ENCODE measurements at places on chromosomes 2 and 18.

GRCh38 chr18:66641056-66641455 is 37.2 kb upstream of the CDH19 start:
- DNase-seq, result no peak

GRCh38 chr2:47640356-47640755 is 142.6 kb upstream of the MSH6 start:
- DNase-seq, result no peak

DNA sequence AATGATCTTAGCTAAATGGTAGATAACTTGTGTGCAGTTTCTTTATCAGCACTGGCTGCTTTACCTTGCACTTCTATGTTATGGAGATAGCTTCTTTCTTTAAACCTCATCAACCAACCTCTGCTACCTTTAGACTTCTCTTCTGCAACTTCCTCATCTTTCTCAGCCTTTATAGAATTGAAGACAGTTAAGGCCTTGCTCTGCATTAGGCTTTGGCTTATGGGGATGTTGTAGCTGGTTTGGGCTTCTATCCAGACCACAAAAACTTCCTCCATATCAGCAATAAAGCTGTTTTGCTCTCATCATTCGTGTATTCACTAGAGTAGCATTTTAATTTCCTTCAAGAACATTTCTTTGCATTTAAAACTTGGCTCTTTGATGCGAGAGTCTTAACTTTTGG is 123.7 kb downstream of the PIK3C3 start:
- no peak for DNase-seq

DNA sequence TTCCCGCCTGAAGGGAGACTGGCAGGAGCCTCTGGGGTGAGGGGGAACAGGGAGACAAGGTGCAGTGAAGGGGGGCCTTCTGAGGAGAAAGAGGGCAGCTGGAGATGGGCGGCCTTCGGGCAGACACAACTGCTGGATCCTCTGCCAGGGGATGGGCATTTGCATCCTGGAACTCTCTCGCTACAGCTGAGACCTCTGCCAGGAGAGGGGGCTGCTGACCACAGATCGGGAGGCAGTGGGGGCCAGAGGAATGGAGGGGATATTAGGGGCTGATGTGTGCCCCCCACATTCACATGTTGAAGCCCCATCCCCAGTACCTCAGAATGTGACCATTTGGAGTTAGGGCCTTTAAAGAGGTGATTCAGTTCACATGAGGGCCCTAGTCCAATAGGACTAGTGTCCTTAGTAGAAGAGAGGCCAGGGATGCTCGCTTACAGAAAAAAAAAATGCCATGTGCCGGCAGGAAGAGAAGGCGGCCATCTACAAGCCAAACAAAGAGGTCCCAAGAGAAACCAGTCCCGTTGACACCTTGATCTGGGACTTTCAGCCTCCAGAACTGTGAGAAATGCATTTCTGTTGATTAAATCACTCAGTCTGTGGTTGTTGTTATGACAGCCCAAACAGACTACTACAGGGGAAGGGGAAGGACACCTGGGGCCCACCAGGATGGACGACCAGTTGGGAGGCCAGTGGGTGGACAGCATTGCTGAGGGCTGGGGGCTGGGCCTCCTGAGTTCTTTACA is 50.0 kb downstream of the TRABD2A start:
- DNase-seq, result no peak

- peak; percentile 49 for DNase-seq
These were observed 43.5 kb downstream of the FBLN7 start for GRCh38 chr2:112181571-112182290.

GRCh38 chr2:102010902-102011301 is 19.1 kb downstream of the IL1R2 start:
- no peak for DNase-seq

GRCh38 chr2:179837408-179837807 is 24.0 kb downstream of the ZNF385B start:
- no peak for DNase-seq

- DNase-seq, result no peak
These were observed 358.1 kb upstream of the SYT4 start for GRCh38 chr18:43635397-43635796.

DNA sequence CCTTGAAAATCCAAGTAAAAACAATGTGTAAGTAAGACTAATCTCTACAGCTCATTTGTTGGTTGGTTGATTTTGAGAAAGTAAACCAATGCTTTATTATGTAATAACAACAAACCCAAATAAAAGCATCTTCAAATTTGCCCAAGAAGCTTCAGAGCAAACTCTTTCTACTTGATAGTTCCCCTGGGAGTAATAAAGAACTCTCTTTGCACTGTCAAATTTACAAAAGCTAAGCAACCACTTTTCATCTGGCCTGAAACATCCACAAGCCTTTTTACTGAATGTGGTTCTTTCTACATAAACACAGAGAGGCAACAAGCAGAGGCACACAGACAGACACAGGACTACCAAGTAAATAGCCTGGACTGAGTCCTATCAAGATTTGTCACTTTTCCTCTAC is 28.8 kb upstream of the CACNB4 start:
- no peak for DNase-seq

DNA sequence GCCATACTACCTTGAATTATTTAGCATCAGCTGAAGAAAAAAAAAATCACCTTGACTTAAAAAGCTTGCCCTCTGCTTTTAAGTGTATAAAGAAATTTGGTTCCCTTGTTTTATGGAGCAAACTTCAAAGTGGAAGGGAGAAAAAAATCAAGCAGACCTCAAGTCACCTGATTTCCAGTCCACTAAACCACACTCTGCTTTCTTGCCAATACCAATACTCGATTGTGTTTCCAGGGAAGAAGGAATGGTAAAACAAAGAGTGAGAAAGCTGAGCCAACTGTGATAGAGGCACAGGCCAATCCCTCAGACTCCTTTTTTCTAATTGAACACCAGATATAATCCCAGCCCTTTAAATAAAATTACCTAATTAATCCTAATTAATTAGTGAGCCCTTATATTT is 587.3 kb downstream of the ARHGAP15 start:
- DNase-seq, result no peak

GRCh38 chr2:146837857-146838256 is 1007.0 kb upstream of the ACVR2A start:
- DNase-seq, result no peak

DNA sequence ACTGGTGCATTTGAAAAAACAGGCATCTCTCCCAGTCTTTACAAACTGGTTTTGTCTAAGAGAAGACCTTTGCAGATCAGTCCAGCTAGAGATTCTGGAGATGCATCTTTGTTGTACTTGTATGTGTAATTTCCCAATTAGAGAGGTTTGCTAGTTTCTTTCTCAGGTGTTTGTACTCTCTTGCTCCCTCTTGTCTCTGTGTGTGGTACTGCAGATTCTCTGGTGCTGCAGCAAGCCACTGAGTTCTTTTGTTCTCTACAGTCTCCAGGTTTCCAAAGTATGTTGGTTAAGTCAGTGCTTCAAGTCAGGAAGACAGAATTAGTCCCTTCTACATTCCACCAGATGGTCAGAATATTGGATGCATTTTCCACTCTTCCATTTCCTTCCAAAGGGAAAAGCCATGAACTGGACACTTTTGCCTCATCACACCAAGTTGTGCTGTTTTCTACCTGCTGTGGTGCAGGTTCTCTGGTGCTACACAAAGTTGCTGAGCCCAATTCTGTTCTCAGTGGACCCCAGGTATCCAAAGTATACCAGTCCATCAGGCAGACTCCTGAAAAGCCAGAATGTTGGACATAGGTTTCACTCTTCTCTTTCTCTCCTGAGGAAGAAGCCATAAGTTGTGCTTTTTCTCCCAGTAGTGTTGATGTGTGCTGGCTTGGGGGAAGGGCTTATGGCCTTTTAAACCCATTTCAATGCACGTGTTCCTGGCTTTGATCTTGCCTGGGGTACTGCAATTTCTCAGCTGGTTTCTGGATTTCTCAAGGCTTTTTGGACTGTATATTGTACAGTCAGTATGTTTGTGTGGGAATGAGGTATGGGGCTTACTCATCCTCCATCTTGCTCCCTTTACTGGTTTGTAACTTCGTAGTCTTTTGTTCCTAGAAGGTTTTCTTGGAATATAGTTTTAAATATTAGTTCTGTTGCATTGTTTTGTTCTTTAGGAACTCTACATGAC is 29.8 kb downstream of the EPC2 start:
- peak; percentile 63 for DNase-seq

DNA sequence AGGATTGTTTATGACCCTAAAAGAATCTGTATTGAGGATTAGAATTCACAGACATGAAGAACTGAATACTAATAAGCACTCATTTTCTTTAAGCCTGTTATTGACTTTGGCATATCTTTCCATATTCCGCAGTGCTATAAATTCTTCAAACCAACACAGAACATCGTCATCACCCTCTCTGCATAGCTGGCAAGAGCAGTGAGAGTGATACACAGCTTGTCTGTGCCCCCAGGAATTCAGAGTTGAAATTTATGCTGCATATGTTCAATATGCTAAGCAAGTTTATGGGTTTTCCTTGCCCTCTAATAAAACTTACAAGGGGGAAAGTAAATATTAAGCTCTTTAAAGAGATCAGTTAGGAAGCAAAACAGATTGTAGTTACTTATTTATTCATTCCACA is 32.7 kb downstream of the CTLA4 start:
- DNase-seq, result no peak

- DNase-seq, result no peak
These were observed 156.1 kb upstream of the SRD5A2 start for GRCh38 chr2:31736695-31737454.

- DNase-seq, result no peak
These were observed 5.3 kb upstream of the DLX1 start for GRCh38 chr2:172079838-172080640.

- no peak for DNase-seq
These were observed 230.4 kb downstream of the KLHL29 start for GRCh38 chr2:23615216-23616020.

DNA sequence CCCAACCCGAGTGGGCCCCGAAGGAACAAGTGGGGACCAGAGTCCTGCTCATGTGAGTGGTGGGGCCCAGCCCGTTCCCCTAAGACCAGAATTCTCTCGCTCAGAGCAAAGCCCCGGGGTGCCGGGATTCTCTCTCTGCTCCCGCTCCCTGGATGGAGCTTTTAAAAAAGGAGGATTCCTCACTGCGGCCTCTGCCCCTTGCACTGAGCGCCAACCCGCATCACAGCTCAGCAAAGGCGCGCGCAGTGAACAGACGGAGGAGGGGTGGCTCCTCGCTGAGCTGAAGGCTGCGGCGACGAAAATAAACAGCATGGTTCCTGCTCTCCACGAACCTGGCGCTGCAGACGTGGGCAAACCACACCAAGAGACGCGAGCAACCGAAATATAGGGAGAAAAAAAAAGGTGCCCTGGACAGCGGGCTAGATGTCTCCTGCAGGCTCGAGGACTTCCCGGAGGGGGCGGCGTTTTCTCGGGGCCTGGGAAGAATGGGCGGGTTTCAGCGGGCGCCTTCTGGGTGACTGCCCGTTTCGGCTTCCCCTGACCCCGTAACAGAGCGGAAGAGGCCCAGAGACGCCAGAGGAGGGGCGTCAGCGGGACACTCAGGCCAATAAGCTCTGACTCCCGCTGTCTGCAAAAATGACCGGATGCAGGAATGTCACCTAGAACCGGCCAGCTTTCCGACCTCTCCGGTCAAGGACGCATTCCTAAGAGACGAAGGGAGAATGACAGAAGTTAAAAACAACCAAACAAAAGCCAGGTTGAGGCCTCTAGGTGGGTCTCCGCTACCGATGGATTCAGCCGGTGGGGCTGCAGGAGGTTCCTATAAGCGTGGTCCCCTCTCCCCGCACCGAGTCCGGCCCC is 819 bp upstream of the KLF11 start:
- peak; percentile 57 for DNase-seq

DNA sequence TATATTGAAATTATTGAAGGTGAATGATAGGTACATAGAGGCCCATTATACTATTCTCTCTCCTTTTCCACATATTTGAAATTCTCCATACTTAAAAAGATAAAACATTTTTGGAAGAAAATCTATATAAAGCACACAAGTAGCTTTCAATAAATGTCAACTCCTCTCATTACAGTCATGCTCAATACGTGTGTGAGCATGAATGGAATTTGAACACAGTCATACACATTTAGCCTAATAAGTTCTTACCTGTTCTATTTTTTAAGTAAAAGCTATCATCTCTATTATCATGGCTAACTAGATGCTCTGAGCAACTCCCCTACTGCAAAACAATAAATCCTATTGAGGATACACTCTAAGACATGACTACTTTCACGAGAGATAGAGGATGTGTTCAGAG is 41.9 kb upstream of the SPATS2L start:
- DNase-seq, result no peak

DNA sequence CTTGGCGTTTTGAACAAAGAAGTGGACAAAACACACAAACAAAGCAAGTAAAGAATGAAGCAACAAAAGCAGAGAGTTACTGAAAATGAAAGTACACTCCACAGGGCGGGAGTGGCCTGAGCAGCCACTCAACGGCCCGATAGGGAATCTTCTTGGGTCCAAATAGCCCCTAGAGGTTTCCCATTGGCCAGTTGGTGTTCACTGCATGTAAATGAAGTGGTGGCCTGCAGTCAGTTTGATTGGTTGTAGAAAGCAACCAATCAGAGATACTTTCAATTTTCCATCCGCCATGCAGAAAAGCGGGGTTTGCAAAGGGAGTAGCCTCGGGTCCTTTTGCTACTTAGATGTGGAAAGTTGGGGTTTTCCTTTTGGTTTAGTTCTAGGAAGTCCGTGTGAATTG is 31.6 kb downstream of the CYBRD1 start:
- DNase-seq, result peak; percentile 45

DNA sequence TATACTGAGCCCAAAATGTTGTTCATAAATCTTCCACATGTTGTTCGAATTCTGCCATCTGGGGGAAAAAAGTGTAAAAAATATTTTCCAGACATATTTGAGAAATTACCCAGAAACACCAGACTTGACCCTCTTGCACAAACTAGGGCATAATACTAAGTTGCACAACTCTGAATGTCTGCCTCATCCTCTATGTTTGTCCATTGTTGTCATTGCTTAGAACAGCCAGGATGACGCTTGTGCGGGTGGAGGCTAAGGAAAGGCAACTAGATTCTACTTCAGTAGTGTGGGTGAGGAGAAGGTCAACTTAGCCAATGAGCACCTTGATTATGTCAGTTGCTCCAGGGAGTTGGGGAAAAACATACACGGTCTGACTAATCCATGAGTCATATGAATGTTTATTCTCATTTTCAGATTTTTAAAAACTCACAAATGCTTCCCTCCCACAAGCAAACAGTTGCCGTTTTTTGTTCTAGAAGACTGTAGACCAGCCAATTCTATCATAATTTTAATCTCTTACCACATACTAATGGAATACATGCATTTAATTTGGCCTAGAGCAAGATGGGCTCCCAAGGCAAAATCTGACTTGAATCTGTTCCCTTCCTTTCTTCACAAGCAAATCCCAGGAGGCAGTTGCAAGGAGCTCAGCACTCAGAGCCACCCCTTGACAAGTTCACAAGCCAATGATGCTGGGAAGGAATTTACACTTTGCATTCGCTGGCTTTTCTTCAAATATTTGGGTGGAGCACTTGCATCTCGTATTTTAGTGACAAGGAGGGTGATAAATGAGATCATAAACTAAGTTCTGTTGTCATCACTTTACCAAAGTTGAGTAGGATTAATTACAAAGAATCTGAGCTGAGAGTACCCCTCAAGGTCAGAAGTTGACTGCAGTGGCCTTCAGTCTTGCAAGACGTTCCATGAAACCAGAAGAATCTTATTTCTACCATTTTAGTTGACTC is 163.2 kb upstream of the TWIST2 start:
- no peak for DNase-seq

Data from CD4-positive, alpha-beta T cell treated with Interferon alpha-2 for 1 hour (primary cell).